ENCODE measurements at places on chromosomes 5 and 9. TPM values are rescaled to one million over a fixed set of nuclear protein-coding genes. Genes with fewer than 3 reads are reported as not detected.

Gene SLC45A2
- 0.37 TPM for polyA plus RNA-seq

Gene CYLC2
- not detected for polyA plus RNA-seq

Gene TPM2
- polyA plus RNA-seq: 149 TPM

Gene LRRC70
- polyA plus RNA-seq: 4.9 TPM

DNA sequence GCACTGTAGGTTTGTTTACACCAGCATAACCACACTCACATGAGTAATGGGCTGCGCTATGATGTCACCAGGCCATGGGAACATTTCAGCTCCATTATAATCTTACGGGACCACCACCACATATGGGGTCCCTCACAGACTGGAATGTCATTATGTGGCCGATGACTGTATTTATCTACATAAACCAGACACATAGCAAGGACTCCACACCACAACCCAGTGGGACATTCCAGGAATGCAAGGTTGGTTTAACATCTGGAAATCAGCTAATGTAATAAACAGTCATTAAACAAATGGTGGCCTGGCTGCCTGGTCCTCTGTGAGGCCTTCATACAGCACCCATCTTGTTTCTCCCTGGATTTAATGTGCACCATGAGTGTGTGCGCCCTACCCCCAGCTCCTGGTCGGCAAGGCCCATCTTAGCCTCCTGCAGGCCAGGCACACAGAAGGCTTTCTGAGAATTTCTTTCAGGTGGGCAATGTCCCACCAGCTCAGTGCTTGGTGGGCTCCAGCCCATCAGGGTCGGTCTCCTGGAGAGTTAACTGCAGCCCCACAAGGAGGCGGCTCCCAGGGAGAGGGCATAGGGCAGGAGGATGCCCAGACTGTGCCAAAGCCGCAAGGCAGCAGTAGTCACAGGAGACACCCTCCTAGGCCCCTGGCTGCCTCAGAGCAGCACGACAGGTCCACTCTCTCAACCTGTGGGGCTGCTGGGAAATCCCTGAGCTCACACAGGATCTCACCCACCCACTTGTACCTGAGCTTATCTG lies 35.9 kb upstream of the SARDH start:
- no peak for DNase-seq

DNA sequence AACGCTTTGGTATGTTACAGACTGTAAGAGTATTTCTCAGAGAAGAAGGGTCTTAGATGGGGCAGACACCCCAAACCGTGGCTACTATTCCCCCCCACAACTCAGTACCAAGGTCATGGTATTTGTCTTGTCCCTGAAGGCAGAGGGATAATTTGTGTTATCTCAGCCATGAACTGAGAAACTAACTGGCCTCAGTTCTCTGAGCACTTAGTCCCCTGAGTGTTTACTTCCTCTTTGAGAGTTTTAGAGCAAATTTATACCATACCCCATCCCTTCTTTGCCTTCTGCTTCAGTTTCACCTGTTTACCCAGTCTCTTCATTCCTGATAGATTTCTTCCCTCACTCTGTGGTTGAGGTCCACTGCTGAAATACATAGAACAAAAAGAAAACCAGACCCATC lies 183.9 kb downstream of the LRRC70 start:
- no peak for DNase-seq

GRCh38 chr5:62342476-62342837 lies 36.5 kb downstream of the KIF2A start:
- no peak for DNase-seq

- DNase-seq: no peak
These were observed 617.0 kb upstream of the RORB start for GRCh38 chr9:73880101-73880500.

GRCh38 chr9:87711857-87712800 lies 13.8 kb upstream of the CTSL start:
- DNase-seq: no peak

- DNase-seq: no peak
These were observed 246.6 kb upstream of the SMARCA2 start for GRCh38 chr9:1768561-1768960.

DNA sequence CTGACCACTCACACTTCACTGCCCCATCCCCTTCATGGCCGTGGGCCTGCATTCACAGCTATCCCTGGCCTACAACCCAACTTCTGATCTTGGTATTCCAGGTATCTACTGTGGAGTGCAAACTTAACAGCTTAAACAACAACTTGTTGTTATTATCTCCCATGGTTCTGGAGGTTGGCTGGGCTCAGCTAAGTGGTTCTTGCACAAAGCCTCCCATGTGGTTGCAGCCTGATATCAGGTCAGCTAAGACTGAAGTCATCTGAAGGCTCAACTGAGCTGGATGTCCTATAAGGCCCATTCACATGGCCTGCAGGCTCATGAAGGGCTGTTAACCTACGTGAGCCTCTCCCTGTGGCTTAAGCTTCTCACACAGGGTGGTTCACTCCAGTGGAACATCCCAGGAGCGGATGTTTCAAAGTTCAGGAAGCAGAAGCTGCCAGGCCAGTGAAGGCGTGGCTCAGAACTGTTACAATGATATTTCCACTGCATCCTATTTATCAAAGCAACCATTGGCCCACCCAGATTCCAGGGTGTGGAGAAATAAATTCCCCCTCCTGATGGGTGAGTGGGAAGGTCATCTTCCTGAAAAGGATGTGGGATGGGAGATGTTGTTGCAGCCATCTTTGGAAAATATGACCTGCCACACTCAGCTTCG lies 30.0 kb upstream of the TRIO start:
- no peak for DNase-seq

DNA sequence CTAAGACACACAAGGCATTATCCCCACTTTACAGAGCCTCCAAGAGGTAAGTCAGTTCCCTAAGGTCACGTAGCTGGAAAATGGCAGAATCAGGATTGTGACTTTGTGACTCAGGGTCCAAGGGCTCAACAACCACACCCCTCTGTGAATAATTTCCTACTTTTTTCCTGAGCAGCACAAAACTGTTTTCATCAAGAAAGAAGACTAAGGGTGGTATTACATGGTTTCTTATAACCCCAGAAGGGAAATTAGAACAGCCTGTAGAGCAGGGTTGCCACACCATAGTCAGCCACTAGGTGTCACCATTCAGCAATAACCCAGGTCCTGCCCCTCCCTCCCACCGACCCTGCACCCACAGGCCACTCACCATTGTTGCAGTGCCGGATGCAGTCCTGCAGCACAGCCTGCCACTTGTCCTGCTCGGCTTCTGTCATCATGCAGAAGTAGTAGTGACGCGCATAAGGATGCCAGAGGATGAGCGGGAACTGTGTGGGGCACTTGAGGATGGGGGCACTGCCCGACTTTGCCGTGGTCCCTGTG lies 72.1 kb downstream of the LRSAM1 start:
- DNase-seq: no peak

DNA sequence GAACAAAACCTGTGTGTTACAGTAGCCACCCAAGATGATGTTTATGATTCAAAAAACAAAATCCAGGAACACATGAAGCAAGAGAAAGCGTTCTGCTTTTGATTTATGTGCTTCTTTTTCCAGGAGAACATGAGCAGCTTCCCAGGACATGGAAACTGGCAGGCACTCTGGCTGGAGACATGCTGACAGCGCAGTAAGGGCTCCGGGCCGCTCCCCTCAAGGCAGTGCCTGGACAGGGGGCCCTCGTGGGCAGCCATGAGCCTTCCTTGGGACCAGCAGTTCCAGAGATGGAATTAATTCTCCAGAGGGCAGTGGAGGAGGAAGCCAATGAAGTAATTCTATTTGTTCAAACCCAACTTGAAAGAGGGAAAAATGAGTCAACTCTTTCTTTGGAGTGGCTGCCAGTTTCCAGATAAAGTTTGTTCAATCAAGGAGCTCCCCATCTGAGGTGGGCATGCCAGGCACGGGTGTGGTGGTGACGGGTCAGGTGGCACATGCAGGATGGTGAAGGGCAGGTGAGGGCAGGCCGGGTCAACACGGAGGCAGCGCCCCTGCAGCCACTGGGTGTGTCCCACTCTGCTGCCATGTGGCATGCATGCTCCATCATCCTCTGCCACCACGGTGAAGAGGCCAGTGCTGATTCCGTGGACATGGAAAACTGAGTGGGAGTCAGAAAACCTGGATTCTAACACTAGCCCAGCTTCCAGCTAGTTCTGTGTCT lies 83.8 kb downstream of the OTULIN start:
- no peak for DNase-seq

GRCh38 chr5:147412561-147412960 lies 97.3 kb downstream of the DPYSL3 start:
- DNase-seq: no peak

GRCh38 chr5:113806904-113807303 lies 293.4 kb downstream of the YTHDC2 start:
- DNase-seq: no peak

- DNase-seq: no peak
These were observed 5.4 kb upstream of the CEP72 start for GRCh38 chr5:606526-607399.

GRCh38 chr5:148125641-148126040 lies 42.7 kb upstream of the SPINK14 start:
- no peak for DNase-seq

DNA sequence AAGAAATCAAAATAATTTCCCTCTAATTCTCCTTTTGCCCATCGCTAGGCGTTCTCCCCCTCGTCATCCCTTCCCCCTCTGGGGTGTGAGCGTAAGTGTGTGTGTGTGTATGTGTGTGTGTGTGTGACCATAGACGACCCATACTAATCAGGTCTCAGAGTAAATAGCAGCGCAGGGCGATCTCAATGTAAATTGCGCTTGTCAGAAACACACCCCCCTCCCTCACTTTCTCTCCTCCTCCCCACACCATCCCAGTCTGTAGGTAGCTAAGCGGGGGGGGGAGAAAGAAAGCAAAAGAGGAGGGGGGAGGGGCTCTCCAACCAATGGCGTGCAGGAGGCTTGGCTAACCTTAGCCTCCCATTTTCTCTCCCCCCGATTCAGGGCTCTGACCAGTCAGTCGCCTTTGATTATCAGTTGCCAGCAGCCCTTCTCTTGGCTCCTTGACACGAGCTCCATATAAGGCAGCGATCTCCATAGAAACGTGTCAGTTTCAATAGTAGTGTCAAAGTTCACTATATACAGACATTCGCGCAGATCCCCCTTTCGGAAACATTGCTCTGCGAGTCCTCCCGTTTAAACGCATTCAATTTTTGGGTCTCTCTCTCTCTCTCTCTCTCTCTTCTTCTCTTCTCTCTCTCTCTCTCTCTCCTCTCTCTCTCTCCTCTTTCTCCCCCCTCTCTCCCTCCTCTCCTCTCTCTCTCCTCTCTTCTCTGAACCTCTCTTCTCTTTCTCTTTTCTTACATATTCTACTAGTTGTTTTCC lies at the start of gene NR2F1:
Gene NR2F1, plus strand, starts transcription at position 546 of the 762 bp plus-strand sequence. CDS start 1,802 bp downstream, outside the sequence.
- peak; percentile 92 for DNase-seq

DNA sequence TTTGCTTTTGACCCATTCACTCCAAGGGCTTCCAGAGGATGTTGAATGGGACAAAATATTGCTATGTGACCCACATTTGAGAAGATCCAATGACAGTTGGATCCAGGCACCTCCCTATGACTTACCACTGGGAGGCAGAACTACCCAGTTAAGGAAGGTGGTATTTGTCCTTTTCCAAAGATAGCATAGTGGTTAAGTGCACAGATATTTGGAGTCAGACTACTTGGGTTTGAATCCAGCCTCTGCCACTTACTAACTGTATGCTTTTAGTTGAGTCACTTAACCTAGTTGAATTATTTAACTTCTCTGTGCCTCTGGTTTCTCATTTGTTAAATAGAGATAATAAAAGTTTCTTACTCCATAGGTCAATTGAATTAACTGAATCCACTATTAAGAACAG lies 74.5 kb upstream of the PALM2AKAP2 start:
- no peak for DNase-seq

DNA sequence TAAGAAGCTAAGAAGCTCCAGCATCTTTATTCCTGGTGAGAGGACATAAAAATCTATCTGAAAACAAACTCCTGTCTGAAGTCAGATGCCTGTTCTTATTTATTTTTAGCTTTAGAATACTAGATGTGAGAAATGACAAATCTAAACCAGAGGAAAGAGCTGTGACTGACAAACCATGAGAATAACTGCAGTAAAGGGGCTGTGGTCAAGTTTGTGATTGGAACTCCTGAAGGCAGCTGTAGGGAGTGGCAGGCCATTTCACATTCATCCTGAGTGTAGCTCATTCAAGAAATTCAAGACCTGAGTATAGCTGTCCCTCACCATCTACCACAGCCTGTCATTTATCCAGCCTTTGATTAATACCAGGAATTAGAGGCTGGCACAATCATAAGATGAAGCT lies 718.8 kb downstream of the BRINP1 start:
- DNase-seq: no peak

GRCh38 chr9:97039514-97039860 lies 545 bp upstream of the CTSV start:
- no peak for DNase-seq

DNA sequence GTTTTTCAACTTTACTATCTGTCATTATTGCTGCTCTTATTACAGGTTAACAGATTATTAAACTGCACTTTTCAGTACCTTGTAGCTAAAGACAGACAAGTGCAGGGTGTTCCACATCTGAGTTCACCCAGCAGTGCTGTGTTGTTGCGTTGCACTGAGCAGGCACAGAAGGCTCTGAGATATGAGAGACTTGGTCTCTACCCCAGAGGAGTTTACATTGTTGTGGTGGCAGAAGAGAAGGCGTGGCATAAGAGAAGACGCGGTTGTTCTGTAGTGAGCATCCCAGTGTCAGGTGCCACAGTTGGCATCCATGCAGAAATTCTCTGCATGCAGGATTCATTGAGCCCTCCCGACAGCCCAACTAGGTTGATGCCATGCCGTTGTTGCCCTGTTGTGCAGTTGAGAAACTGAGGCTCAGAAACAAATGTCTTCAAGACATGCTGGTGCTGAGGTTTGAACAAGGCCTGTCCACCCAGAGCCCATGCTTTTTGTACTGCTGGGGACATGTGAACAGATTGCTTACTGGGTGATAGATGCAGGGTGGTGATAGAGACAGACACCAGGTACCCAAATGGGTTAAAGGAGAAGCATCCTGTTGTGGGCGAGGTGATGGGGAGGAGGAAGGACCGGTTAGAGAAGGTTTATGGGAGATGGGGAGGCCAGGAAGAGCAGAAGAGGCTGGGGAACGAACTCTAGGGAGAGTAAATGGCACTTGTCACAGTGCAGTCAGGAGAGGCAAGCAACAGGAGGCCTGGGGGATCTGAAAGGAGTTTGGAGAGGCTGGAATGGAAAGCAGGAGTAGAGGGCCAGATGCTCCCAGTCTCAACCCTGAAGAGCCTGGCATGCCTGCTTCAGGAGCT lies 8.2 kb downstream of the ABL1 start:
- DNase-seq: no peak

DNA sequence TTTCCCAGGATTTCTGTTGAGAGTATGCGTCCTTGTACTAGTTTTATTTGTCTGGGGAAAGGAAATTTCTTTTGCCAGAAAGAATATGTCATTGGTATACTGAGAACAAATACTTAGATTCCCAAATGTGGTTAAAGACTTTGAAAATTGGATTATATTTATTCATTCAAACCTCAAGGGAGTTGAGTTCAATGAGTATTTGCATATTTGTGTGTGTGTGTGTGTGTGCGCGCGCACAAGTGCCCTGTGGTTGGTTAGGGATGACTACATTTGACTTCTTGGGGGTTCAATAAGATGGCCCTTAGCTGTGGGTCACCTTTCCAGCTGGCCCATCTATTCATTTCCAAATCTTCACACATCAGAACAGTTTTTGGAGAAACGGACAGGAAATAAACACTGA lies 4.9 kb downstream of the RXFP3 start:
- DNase-seq: no peak
